Glomerular endothelial cell (primary cell): ENCODE measurements at places on chromosomes 3 and 15.
A peak's percentile ranks its signal among the peaks of the same experiment; 100 is the strongest.

DNA sequence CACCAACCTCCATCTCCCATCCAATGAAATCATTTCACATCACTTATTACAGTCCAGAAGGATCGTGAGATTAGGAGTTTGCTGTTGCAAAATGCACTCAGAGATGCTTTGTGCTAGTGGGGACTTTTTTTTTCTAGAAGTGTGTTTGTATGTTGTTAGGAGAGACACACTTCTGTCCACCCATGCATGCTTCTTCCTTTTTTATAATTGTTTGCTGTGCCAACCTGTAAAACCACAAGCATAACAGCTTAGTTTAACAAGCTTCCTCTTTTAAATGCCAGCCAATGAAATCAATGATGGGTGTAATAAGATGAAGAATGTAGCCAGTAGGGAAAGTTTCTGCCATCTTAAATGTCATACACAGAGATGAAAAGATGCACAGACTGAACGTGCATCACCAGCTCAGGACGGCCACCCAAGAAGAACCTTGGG, 305.6 kb upstream of the STT3B start:
- DNase-seq: no peak

- DNase-seq: no peak
Observed at GRCh38 chr15:70358871-70359647, 261.3 kb upstream of the TLE3 start.

DNA sequence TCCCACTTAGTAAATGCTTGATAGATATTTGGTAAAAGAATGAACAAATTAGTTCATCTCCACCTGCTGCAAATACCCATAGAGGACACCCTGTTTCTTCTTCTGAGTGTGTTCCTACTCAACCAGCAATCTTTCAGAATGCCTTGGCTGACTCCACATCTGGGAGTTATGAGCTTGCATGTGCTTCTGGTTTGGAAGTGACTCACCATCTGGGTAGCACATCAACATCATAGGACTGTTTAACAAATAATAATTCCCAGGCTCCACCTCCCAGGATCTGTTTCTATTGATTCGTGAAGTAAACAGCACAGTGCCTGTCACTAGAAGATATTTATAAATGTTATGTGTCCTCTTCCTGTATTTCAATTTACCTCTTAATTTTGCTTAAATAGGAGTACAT, 580.1 kb downstream of the ROBO2 start:
- peak; percentile 4 for DNase-seq

GRCh38 chr3:113194823-113195401, 16.4 kb upstream of the BOC start:
- no peak for DNase-seq

DNA sequence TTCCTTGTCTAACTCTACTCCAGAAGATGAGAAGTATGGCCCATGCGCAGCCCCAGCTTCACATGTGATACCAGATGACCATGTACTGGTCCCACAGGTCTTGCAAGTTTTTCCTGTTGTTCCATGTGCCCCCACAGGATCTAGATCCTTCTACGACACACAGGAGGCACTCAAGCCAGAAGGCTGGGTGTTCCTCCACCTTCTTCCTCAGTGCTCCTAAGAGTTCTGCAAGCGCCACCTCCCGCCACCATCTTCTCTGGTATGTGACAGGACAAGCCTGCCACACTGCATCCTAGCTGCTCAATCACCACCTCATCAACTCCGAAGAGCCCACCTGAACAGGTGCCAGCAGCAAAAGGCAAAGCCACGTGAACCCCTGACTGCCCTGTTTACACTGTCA, 43.1 kb downstream of the XXYLT1 start:
- DNase-seq: no peak

DNA sequence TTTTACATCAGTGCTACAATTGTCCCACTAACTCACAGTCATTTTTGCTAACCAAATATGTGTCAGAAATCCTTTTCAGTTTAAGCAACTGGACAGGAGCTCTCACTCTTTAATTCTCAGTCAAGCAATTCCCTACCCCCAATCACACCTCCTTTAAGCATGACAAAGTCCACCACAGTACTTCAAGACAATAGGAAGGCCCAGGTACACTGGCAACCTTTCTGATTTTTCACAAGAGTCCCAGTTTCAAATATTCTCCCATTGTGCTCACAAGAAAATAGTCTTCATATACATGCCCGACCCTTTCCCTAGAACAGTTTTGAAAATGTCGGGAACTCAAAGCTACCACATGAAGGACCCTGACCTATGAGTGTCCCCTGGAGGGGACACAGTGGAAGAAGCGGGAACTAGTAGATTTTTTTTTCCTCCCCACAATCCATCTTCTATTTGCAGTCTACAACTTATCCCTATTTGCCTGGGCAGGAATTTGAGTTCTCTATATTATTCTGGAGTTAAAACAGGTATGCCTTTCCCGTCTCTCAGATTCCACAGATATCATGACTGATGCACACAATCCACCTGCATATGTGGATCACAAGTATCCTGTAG, 413.5 kb downstream of the TIGIT start:
- DNase-seq: no peak

DNA sequence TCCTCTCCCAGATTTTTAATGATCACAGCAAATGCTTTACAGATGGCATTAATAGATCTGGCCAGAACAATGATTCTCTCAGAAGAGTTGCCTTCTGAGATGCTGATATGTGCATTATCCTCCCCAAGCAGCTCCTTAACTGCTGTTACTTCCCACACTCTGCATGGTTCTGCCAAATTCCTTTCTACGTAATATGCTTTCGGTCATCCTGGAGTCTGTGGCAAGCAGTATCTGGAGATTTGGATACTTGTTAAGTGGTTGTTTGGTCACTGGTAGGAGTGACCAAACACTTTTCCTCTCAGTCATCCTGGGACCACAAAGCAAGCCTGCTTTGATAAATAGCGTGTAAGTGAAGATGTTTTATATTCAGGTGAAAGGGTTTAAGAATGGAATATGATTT, 71.1 kb upstream of the CCNL1 start:
- DNase-seq: no peak

DNA sequence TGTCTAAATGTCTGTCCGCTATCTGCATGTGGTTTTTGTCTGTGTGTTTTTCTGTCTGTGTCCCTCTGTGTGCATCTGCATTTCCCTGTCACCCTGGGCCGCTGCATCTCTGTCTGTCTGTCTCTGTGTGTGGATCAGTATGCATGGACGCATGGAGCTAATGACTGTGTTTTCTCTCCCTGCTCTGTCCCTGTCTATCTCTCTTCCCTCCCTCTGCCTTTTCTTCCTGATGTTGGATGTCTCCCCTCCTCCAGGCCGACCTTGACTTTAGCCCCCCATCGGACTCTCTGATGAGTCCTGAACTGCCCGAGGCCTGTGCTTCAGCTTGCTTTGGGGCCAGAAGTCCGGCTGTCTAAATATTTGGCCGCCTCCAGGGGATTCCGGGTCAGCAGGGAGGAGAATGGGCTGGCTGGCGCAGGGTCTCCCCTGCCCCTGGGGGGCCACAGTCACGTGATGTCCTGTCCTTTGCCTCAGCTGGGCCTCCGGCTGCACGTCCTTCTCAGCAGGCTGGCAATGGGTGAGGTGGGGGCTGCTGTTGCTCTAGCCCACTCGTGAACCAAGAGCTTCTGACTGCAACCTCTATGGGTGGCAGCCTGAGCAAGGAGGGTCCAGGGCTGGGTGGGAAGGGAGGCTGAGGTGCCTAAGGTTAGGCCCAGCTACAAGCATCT, 3.7 kb downstream of the SLC38A3 start:
- DNase-seq: no peak

GRCh38 chr3:20123131-20123652, 62.8 kb downstream of the SGO1 start:
- no peak for DNase-seq

DNA sequence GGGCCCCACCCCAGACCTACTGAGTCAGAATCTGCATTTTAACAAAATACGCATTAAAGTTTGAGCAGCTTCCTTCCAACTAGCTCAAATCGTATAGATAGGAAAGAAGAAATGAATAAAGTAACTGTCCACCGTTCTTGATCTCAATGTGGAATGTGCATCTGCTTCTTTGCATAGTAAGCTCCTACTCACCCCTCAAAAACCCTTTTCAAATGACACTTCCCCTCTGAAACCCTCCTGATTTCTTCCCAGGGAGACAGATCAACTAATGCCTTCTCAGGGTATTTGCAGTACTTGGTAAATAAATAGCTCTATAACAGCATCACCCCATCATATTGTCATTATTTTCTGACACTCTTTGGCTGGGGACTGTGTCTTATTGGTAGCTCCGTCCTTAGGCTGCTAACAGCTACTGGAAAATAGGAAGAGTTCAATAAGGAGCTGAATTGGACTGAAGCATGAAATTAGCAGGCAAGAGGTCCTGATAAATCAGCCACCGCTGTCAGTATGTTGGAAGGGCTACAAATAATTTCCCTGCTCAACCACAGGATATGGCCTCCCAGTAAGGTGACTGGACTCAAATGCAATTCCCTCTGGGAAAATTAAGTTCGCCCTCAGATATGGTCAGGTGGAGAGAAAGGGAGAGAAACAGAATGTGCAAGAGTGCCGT, 10.2 kb downstream of the OXTR start:
- DNase-seq: no peak

- no peak for DNase-seq
Observed at GRCh38 chr3:16504242-16504641, 9.3 kb downstream of the RFTN1 start.
